ENCODE measurements at places on chromosomes 13 and 19.
A peak's percentile ranks its signal among the peaks of the same experiment; 100 is the strongest.

DNA sequence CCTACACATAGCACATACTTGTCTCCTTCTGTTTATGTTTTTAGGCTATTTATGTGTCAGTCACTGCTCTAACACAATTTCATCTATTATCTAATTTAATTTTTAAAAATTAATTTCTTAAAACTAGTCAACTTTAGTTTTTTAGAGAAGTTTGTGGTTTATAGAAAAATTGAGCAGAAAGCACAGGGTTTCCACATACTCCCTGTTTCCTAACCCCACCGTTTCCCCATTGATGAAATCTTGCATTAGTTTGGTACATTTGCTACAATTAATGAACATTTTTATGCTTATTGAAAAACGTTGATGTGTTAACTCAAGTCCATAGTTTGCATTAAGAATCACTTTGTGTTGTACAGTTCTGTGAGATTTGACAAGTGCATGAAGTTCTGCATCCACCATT, 53.5 kb downstream of the TNFSF13B start:
- no peak for DNase-seq

DNA sequence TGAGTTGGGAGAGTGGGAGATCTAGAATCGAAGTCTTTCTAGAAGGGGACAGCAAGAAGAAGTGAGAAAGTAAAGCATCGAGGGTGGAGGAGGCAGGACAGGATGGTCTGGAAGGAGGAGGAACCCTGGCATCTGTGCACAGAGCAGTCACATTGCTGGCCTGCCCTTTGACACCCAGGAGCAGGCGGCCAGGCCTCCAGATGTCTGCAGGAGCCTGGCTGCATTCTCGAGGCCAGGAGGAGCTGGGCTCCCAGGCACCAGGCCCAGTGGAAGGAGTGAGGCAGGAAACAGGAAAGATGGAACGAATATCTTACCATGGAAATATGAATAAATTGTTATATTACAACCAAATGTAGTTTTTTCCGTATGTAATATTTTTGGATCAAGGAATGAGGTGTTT, 27.7 kb upstream of the ARGLU1 start:
- DNase-seq, result no peak

DNA sequence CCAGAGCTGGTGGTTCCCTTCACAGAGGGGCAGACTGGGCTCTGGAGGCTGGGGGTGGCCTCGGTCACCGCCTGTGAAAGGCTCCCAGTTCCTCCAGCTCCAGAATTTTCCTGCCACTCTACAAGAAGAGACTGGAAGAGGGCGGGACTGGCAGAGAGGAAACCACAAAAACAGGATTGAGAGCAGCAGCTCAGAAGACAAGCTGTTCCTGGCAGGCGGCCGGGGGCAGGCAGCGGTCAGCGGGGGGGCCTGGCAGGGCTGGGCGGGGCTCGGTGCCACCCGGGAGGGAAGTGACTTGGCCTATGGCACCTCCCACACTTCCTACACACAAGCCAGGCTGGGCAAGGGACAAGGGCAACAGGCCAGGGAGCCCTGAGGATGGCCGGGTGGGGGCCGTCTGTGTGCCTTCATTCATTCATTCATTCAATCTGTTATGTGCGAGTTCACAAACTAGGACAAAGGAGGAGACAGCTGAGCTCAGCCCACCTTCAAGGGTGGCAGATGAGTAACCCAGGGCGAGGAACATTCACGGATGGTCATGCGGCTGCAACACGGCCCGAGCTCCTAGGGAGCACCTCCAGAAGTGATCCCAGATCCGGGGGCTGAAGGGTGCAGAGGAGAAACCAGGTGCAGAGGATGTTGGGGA, 16.9 kb upstream of the BTBD2 start:
- peak; percentile 99 for DNase-seq

GRCh38 chr19:42573642-42574041, 21.1 kb downstream of the CEACAM8 start:
- DNase-seq, result no peak

GRCh38 chr13:98133946-98134345, 8.9 kb upstream of the FARP1 start:
- no peak for DNase-seq

- peak; percentile 95 for DNase-seq
Observed at GRCh38 chr19:48608798-48609263, 2.3 kb downstream of the SPACA4 start.

DNA sequence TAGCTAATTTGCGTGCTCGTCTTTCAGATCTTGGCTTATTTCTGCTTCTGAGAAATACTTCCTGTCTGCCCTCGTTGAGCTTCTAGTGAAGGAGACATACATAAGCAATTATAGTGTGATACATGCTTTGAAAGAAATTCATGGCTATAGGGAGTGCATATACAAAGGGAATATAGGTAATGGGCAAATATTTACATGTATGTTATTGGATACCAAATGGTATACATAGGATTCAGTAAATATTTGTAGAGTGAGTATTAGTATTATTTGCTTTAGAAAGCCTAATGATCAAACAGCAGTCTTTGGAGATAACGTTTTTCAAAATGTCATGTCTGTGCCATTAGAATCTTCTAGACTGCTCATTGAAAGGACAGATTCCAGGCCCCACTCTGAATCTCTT, 5.2 kb downstream of the BRCA2 start:
- no peak for DNase-seq

GRCh38 chr19:14476673-14477401, 1.7 kb upstream of the PTGER1 start:
- DNase-seq, result peak; percentile 99

DNA sequence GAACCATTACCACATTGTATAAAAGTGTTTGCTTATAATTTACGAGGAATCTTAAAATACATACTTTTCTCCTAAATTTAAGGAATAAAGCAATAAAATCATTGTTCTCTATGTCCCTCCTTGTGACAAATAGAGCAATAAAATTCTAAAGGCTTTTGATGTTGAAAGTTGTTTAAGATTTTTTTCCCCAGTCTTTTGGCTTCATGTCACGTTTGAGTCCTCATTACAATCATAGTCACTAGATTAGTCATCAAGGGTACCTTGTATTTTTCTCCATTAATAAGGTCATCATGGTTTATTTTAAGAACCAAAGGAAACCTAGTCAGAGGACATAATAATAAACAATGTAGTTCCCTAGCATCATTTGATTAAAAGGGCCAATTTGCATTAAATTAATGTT, 3.2 kb downstream of the WBP4 start:
- peak; percentile 36 for DNase-seq

- no peak for DNase-seq
Observed at GRCh38 chr19:34265221-34265650, 10.9 kb downstream of the GARRE1 start.

DNA sequence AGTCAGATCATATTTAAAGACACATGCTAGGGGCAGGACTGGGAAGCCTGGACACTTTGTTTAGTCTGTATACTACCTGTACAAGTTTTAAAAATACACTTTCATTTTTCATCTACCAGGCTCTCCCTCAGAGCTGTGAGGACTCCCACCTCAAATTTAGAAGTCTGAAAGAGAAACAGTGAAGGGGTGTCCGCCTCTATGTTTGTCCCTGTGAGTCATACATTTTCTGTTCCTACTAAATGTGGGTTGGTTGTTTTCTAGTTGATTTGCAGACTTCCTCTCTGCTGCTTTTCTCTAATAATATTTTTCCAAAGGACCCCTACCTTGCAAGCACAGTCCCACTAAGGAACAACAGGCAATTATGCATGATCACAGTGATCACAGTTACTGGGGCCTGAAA, 110.5 kb downstream of the ENOX1 start:
- no peak for DNase-seq

- peak; percentile 86 for DNase-seq
Observed at GRCh38 chr19:51702103-51702824, 9.1 kb downstream of the SPACA6 start.

GRCh38 chr19:45418802-45419201, 4.9 kb downstream of the ERCC1 start:
- no peak for DNase-seq

DNA sequence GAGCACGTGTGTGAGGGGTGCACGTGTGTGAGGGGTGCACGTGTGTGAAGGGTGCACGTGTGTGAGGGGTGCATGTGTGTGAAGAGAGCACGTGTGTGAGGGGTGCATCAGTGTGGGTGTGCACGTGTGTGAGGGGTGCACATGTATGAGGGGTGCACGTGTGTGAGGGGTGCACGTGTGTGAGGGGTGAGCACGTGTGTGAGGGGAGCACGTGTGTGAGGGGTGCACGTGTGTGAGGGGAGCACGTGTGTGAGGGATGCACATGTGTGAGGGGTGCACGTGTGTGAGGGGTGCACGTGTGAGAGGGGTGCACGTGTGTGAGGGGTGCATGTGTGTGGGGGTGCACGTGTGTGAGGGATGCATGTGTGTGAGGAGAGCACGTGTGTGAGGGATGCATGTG, 15.7 kb downstream of the RASA3 start:
- DNase-seq, result no peak

GRCh38 chr19:4795400-4795799, 3.9 kb downstream of the FEM1A start:
- no peak for DNase-seq

DNA sequence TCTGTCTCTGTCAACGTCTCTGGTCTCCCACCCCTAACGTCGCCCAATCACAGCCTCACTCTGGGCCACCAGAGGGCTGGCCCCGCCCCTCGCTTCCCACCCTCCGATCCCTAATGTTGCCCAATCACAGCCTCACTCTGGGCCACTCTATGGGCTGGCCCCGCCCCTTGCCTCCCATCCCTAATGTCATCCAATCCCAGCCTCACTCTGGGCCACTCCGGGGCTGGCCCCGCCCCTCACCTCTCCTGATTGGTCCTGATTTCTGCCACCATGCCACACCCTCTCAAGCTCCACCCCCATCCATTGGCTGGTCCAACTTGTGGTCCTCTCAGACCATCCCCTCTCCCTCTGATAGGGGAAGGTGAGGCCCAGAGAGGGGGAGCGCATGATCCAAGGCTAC, 24.9 kb downstream of the CELF5 start:
- DNase-seq, result peak; percentile 54

DNA sequence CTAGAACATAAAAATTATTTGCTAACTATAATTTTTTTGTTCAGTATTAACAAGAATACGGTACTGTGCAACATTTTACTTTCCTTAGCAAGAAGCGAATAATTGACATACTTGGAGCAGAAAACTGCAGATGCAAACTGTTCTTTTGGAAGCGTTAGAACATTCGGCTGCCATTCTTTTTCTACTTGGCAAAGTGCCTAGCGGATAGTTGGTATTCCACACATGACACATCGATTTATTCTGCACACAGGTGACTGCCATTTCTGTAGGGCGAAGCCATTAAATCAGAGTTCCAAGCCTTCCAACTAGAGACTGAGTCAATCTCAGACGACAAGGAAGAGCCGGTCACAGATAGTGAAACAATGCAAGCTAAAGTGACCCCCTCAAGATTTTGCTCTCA, 117.4 kb downstream of the TRPC4 start:
- DNase-seq, result no peak

- no peak for DNase-seq
Observed at GRCh38 chr19:45045671-45046353, 7.0 kb downstream of the CLASRP start.

GRCh38 chr13:71285700-71286099, 581.3 kb downstream of the DACH1 start:
- DNase-seq, result no peak

GRCh38 chr13:94115054-94115453, 364.4 kb downstream of the DCT start:
- no peak for DNase-seq

- peak; percentile 62 for DNase-seq
Observed at GRCh38 chr13:50713523-50714248, 129.8 kb downstream of the DLEU7 start.

DNA sequence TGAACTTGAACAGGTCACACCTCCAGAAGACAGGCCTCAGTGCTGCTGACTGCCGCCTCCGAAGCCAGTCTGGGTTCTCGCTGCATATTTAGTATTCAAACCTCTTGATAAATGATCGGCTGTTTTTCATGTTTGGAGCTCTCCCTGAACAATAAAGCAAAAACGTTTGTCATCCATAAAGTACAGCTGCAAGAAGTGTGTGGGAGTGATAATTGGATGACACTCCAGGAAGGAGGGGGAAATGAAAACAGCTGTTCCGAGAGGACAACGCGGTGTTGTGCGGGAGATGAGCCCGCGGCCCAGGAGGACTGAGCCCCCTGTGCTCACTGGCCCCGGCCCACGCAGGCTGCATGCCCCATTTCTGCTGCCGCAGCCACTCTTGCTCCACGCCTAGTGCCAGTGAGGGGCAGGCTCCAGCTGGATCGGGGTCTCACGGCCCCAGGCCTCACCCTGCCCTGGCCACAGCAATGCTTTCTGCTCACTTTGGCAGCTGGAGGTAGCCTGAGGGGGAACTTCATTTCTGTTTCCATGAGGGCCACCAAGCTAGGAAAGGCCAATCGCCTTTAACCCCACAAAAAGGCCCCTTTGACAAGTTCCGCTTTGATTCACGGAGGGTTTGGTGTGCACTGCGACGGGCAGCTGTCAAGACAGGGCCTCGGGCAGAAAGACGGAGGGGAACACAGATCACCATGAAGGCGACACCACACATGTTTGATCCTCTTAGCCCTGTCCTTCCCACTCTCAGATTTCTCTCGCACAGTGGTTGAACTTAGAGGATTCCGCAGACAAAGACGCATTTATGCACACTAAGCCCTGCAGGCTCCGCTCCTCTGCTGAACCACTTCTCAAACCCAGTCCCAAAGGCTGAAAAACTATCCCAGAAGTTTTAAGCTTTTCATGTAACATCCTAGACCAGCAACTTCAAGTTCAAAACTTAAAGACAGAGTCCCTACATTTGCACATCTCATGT, 537.6 kb downstream of the EFNB2 start:
- peak; percentile 3 for DNase-seq

- DNase-seq, result peak; percentile 19
Observed at GRCh38 chr13:92187378-92187989, 789.1 kb downstream of the GPC5 start.

GRCh38 chr13:33123066-33123859, 107.0 kb downstream of the KL start:
- DNase-seq, result no peak

DNA sequence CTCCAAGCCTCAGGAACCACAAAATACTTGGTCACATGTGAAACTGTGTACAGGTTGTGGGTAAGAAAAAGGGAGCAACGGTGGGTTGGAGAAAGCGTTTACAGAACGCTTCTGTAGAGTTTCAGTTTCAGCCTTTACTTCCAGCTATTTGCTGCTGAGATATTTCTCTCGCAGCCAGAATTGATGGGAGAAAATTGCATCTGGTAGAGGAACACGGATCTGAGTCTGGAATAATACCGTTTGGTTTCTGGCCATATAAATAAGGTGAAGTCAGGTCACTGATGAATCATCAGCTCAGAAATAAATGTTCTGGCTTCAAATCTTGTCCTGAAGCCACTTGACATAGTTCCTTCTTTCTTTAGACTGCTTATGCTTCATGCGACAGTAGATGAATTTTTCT, 20.3 kb upstream of the RFC3 start:
- DNase-seq, result no peak

DNA sequence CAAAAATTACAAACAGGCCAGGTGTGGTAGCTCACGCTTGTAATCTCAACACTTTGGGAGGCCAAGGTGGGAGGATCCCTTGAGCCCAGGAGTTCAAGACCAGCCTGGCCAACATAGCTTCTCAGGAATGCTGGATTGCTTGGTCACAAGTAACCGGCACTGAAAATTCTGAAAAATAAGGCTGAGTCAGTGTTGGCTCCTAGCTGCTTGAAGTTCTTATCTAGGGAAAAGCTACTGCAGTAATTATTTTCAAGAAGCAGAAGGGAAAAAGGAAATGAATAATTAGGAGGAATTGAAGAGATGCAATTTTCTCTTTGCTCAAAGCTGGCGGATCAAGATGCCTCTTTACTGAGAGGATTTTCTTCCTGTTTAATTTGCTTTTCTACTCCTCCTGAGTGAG, 75.0 kb upstream of the GTF3A start:
- no peak for DNase-seq

- DNase-seq, result no peak
Observed at GRCh38 chr13:110216398-110217041, 90.4 kb downstream of the COL4A1 start.
